Psoas muscle (tissue), 8 donors: ENCODE measurements at places on chromosomes 4 and X. TPM values are rescaled to one million over a fixed set of nuclear protein-coding genes. Genes with fewer than 3 reads are reported as not detected.

DNA sequence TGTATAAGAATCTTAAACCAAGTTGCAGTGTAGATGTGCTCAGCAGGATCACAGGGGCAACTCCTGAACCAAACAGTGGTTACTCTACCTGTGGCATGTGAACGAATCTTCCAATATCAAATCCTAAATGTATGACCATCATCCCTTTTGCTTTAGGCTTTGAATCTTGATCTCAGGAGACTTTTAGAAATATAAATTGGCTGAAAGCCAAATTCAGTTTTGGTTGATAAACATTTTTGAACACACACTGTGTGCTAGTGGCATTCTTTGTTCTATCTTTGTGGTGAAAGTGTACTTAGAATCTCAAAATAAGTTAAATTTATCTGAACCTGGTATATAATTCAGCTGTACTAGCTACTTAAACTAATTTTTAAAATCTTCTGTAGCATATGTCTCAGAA, 4.6 kb upstream of the ARHGAP6 start:
- no peaks in the 10 kb centered on the region for H3K36me3 ChIP-seq
- H3K4me3 ChIP-seq: no peak overlapping the region
- no peaks in the 10 kb centered on the region for H3K27me3 ChIP-seq
- no peak overlapping the region for H3K27ac ChIP-seq

DNA sequence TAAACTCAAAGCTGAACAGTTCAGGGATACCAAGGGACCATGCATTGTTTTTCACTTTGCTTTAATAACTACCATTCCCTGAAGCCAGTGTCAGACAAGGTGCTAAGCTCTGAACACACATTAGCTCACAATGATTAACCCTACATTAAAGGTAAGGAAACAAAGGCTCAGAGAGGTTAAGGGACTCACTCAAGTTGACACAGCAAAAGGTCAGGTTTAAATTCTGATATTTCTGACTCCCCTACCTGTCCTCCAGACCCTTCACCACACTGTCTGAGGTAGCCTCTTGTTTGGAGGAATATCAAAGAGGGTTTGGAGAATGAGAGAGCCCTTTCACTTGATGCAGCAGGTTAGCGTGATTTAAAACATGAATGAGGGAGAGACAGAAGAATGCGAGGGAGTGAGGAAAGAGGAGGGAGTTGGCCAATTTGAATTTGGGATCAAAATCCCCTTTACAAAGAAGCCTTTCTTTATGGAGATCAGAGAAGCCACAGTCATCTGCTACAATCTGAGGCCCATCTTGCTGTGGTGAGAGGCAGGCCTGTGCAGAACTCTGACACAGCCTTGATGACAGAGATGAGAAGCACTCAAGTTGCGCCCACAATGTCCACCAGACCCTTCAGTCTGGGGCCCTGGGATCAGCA, 103.5 kb downstream of the FHDC1 start:
- DNase-seq: no peak
- H3K27ac ChIP-seq: no peak overlapping the region
- H3K36me3 ChIP-seq: no peaks in the 10 kb centered on the region
- no peaks in the 10 kb centered on the region for H3K4me1 ChIP-seq
- H3K4me3 ChIP-seq: no peak overlapping the region

- H3K36me3 ChIP-seq: no peaks in the 10 kb centered on the region
- no peak for DNase-seq
- no peaks in the 10 kb centered on the region for H3K4me1 ChIP-seq
- no peak overlapping the region for H3K4me3 ChIP-seq
- H3K27me3 ChIP-seq: no peaks in the 10 kb centered on the region
- H3K27ac ChIP-seq: no peak overlapping the region
These were observed 50.9 kb upstream of the PRDX4 start for GRCh38 chrX:23616361-23616760.

HTR2C gene
- total RNA-seq: not detected

- H3K27me3 ChIP-seq: no peaks in the 10 kb centered on the region
- H3K4me3 ChIP-seq: no peak overlapping the region
- H3K27ac ChIP-seq: no peak overlapping the region
These were observed 29.9 kb upstream of the FOXR2 start for GRCh38 chrX:55593296-55593695.

NALF2 gene
- 0.14 TPM for total RNA-seq

DNA sequence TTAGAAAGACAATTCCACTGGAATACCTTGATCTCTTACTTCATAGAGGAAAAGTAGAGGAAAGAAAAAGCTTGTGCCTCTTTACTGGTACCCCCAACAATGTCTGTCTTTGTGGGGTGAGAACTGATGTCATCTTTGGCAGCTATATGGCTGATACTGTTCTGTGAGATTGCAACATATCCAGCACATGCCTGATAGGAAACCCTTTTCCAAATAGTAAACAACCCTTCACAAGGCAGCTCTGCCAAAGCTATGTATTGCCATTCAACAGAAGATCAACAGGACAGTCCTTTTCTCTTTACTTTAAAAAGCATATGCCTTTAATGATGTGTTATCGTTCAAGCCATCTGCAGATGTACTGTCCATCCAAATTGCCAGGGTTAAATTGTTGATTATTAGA, 105.9 kb downstream of the IL1RAPL1 start:
- DNase-seq: no peak
- H3K4me3 ChIP-seq: no peak overlapping the region
- no peaks in the 10 kb centered on the region for H3K36me3 ChIP-seq
- no peak overlapping the region for H3K27ac ChIP-seq
- no peaks in the 10 kb centered on the region for H3K4me1 ChIP-seq
- H3K27me3 ChIP-seq: no peaks in the 10 kb centered on the region

SPATA4 gene
- total RNA-seq: 1.0 TPM

PPARGC1A gene
- total RNA-seq: 7.8 TPM

- no peak overlapping the region for H3K27ac ChIP-seq
- no peak for DNase-seq
- H3K4me3 ChIP-seq: no peak overlapping the region
- H3K36me3 ChIP-seq: no peaks in the 10 kb centered on the region
- no peaks in the 10 kb centered on the region for H3K4me1 ChIP-seq
These were observed 178.4 kb upstream of the RPS6KA3 start for GRCh38 chrX:20445109-20445508.

CABS1 gene
- not detected for total RNA-seq

NPY5R gene
- total RNA-seq: 0.19 TPM

RAB33A gene
- 0.30 TPM for total RNA-seq

DNA sequence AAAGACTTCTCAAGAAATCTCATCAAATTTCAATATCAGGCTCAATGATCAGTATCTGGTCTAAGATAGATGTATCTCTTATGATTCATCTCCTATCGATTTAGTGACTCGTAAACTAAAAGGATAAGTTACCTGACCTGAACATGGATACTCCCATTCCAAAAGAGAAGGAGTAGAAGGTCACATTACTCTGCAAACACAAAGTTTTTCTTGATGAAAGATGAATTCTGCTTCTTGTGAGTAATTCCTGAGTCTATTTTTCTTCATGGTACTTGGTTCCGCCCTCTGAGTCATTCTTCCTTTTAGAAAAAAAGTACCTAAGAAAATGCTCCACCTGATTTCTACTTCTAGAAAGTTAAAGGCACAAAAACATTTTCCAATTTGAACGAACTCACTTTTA, 223.1 kb upstream of the SLIT2 start:
- no peaks in the 10 kb centered on the region for H3K27me3 ChIP-seq
- no peaks in the 10 kb centered on the region for H3K4me1 ChIP-seq
- no peaks in the 10 kb centered on the region for H3K36me3 ChIP-seq
- H3K27ac ChIP-seq: no peak overlapping the region
- H3K4me3 ChIP-seq: no peak overlapping the region

- H3K27ac ChIP-seq: no peak overlapping the region
- H3K4me1 ChIP-seq: no peaks in the 10 kb centered on the region
- H3K27me3 ChIP-seq: no peaks in the 10 kb centered on the region
- H3K4me3 ChIP-seq: no peak overlapping the region
These were observed 7.6 kb downstream of the PLXNB3 start for GRCh38 chrX:153771415-153772315.

- H3K4me1 ChIP-seq: peaks cover 15% of the 10 kb centered on the region
- no peaks in the 10 kb centered on the region for H3K27me3 ChIP-seq
- DNase-seq: no peak
- no peaks in the 10 kb centered on the region for H3K36me3 ChIP-seq
These were observed 246.2 kb downstream of the SCFD2 start for GRCh38 chr4:53119680-53120079.

- H3K4me1 ChIP-seq: no peaks in the 10 kb centered on the region
- H3K27me3 ChIP-seq: no peaks in the 10 kb centered on the region
- no peak for DNase-seq
- H3K36me3 ChIP-seq: no peaks in the 10 kb centered on the region
- no peak overlapping the region for H3K27ac ChIP-seq
- H3K4me3 ChIP-seq: no peak overlapping the region
These were observed 1414.7 kb upstream of the TENM3 start for GRCh38 chr4:180828455-180829018.

- DNase-seq: no peak
- H3K4me1 ChIP-seq: no peaks in the 10 kb centered on the region
- H3K4me3 ChIP-seq: no peak overlapping the region
- no peaks in the 10 kb centered on the region for H3K27me3 ChIP-seq
These were observed 533.3 kb downstream of the TMA16 start for GRCh38 chr4:164027805-164028204.

DNA sequence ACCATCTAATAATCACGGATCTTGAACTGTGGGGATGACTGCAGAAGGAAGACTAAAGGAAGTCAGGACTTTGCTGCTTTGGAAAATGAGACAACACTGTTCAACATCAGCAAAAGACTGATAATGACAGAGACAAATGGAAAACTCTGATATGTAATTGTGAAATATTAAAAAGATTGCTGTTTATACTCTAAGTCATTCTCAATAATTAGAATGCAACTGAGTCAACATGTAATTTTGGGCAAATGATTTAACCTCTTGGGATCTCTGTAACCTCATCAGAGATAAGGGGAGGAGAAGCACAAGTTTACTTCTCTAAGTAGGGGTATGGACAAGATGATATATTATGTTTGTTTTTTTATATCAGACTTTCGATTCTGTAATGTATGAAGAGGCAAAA, 121.9 kb downstream of the GASK1B start:
- H3K27ac ChIP-seq: no peak overlapping the region
- H3K27me3 ChIP-seq: no peaks in the 10 kb centered on the region
- DNase-seq: no peak
- H3K36me3 ChIP-seq: no peaks in the 10 kb centered on the region
- no peaks in the 10 kb centered on the region for H3K4me1 ChIP-seq

DNA sequence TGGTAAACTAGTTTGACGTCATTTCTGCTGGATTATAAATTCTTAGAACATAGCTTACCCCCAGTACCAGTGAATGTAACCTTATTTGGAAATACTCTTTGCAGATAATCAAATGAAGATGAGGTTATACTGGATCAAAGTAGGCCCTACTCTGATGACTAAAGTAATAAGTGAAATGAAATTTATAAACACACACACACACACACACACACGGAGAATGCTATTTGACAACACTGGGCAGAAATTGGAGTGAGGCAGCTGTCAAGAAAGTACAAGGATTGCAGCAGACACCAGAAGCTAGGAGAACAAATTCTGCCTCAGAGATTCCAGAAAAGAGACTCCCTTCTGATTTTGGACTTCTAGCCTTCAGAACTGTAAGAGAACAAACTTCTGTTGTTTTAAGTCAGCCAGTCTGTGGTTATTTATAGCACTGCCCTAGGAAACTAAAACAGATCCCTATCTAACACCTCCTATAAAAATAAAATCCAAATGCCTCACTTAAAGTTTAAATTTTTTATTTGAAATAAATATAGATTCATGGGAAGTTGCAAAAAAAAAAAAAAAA, 448.6 kb downstream of the PCDH18 start:
- H3K4me3 ChIP-seq: no peak overlapping the region
- no peak overlapping the region for H3K27ac ChIP-seq
- no peak for DNase-seq

DNA sequence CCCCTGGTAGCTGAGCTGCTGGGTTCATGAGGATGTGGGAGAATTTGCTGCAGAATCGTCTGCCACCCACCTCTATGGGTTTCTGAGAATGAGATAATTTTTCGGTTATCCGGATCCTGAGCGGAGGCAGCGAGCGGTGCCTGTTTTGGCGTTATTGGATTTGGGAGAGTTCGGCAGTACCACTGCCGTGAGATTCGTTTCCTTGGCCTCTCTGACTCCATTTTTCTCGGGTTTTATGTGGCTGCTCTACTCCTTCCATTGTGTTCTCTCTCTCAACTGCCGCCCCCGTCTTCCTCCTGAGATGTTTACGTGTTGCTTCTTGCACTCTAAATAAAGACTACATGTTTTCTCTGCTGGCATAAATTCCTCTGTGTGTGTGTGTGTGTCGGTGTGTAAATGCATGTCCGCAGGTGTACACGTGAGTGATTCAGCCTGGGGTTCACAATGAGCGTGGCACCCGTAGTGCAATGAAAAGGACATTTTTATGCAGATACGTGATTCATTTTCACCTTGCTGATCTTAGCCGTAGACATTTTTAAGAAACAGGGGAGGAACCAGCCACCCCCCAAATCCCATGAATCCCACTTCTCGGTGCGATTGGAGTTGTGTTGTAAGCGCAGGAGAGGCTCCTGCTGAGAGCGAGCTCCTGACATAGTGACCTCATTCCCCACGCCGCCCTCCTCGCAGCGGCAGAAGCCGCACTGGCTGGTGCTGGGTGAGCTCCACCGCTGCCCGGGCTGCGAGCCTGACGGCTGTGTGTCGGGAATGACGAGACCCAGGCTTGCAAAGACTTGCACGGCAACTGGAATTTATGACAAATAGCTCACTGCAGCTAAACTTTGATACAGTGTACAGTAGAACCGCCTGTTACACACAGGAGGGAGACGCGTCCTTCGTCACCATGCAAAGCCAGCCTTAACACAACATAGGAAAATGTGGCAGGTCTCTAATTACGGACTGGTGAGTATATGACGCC, 82.2 kb downstream of the STOX2 start:
- DNase-seq: peak; percentile 66
- H3K36me3 ChIP-seq: no peaks in the 10 kb centered on the region
- peak overlapping the region; percentile 59 for H3K4me3 ChIP-seq
- H3K27ac ChIP-seq: peak overlapping the region; percentile 82

GRCh38 chr4:130855533-130855932, 1759.6 kb downstream of the C4orf33 start:
- no peaks in the 10 kb centered on the region for H3K36me3 ChIP-seq
- no peak overlapping the region for H3K4me3 ChIP-seq
- no peaks in the 10 kb centered on the region for H3K4me1 ChIP-seq
- DNase-seq: no peak
- no peak overlapping the region for H3K27ac ChIP-seq
- H3K27me3 ChIP-seq: no peaks in the 10 kb centered on the region

CXCL3 gene
- 0.90 TPM for total RNA-seq

DNA sequence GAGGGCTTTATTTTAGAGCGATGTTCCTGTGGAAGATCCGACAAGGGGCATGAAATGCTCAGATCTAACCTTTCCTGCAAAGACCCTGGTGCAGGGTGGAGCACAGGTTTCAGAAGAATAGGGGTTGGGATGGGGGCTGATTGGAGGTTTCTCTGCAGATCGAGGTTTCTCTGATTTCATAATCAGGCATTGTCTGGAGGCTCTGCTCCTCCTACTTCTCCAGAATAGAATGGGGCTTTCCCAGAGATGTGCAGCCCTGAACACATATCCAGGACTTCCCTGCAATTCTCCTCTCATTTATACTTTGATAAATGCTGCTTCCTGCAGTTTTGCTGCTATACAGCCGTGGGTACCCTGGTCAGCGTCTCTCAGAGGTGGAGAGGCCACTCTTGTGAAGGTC, 397.6 kb upstream of the BOD1L1 start:
- DNase-seq: no peak
- H3K4me1 ChIP-seq: no peaks in the 10 kb centered on the region
- H3K27ac ChIP-seq: no peak overlapping the region
- no peak overlapping the region for H3K4me3 ChIP-seq
- no peaks in the 10 kb centered on the region for H3K36me3 ChIP-seq

SLC25A14 gene
- total RNA-seq: 3.9 TPM

- no peak overlapping the region for H3K4me3 ChIP-seq
- no peaks in the 10 kb centered on the region for H3K27me3 ChIP-seq
- no peak for DNase-seq
- H3K36me3 ChIP-seq: no peaks in the 10 kb centered on the region
These were observed 1655.5 kb upstream of the AGA start for GRCh38 chr4:179097741-179098140.
